ENCODE measurements at places on chromosomes 6 and 20.

- DNase-seq: no peak
Observed at GRCh38 chr6:34496103-34496685, 30.3 kb downstream of the PACSIN1 start.

DNA sequence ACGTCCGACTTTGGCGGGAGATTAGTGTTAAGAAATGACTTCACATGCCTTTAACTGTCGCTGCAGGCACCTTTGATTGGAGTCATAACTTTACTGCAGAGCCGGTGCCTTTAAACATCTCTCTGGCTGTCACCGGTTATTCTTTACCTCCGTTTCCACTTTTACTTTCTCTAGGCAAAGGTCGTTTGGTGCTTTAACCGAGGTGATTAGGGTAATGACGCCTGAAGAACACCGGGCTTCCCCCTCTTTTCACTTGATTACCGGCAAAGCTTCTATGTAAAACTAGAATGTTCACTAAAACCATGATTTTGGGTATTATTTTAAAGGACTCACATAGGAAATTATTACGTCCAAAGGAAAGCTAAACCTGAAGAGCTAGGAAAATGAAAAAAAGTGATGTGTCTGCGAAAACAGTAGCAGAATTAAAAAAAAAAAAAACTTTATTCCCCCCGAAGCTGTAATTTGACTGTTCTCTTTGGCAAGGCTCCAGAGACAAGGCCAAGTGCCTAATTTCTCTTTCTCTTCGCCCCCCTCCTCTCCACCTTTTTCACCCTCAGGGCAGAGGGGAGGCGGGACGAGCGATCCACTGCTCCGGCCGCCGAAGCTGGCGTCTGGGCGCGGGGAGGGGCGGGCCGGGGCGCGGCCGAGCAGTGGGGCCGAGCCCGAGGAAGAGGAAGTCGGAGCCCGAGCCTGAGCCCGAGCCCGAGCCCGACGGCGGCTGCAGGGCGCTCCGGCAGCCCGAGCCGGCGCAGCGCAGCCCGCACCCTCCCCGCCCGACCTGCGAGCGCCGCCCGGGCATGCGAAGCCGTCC is at the start of gene PLEKHG1:
Gene PLEKHG1, plus strand, starts transcription at position 687 of the 811 bp plus-strand sequence. CDS start 133,797 bp downstream, outside the sequence.
- DNase-seq: peak; percentile 90

DNA sequence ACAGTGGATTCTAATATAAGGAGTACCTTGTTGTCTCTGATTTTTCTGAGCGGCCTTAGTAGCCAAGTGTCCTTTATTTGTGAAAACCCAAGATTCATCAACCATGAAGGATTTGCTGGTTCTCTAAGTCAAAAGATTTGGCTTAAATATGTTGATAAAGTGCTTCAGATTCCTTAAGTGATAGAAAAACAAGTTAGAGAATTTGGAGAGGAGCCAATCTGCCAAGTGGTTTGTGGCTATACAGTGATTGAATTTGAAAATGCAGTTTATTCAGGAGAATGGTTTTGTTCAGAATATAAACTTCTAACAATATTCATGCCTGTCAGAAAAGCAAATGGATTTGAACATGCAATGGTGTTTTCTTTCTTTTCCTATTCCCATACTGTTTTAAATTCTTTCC is 54.8 kb downstream of the CAP2 start:
- no peak for DNase-seq

GRCh38 chr20:52303281-52303950 is 111.8 kb upstream of the ZFP64 start:
- no peak for DNase-seq

DNA sequence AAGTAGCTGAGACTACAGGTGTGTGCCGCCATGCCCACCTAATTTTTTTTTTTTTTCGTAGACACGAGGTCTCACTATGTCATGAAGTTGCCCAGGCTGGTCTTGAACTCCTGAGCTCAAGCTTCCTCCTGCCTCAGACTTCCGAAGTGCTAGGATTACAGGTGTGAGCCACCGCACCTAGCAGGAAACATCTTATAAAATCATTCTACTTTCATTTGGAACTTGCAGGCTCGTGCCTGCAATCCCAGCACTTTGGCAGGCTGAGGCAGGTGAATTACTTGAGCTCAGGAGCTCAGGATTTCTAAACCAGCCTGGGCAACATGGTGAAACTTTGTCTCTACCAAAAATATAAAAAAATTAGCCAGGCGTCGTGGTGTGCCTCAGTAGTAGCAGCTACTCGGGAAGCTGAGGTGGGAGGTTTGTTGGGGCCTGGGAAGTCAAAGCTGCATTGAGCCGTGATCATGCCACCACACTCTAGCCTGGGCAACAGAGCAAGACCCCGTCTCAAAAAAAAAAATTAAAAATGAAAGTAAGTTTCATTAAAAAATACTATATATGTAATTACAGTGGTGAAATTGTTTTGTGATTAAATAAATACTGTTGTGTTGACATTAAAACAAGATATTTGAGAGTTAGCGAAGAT is 15.1 kb downstream of the MAPK14 start:
- DNase-seq: no peak

All from muscle of back (tissue), 13 donors.